ENCODE measurements at places on chromosomes 1 and 21. TPM values are rescaled to one million over a fixed set of nuclear protein-coding genes. Genes with fewer than 3 reads are reported as not detected.

Gene FTCD
- total RNA-seq, result 0.68 TPM

Gene NBPF20
- 1.5 TPM for total RNA-seq

Gene OR2L8
- not detected for total RNA-seq

Gene THEM4
- 17.6 TPM for total RNA-seq

Gene RGSL1
- total RNA-seq, result not detected

Gene UBL4B
- total RNA-seq, result not detected

Gene CZIB
- 53.7 TPM for total RNA-seq

Gene RHD
- 0.09 TPM for total RNA-seq

Gene PRMT2
- total RNA-seq, result 67.9 TPM

Gene GPR37L1
- total RNA-seq, result 0.21 TPM

Gene AHCYL1
- total RNA-seq, result 42.9 TPM
